Fibroblast of skin of right quadriceps (primary cell): ENCODE measurements at places on chromosomes 2 and 18.

DNA sequence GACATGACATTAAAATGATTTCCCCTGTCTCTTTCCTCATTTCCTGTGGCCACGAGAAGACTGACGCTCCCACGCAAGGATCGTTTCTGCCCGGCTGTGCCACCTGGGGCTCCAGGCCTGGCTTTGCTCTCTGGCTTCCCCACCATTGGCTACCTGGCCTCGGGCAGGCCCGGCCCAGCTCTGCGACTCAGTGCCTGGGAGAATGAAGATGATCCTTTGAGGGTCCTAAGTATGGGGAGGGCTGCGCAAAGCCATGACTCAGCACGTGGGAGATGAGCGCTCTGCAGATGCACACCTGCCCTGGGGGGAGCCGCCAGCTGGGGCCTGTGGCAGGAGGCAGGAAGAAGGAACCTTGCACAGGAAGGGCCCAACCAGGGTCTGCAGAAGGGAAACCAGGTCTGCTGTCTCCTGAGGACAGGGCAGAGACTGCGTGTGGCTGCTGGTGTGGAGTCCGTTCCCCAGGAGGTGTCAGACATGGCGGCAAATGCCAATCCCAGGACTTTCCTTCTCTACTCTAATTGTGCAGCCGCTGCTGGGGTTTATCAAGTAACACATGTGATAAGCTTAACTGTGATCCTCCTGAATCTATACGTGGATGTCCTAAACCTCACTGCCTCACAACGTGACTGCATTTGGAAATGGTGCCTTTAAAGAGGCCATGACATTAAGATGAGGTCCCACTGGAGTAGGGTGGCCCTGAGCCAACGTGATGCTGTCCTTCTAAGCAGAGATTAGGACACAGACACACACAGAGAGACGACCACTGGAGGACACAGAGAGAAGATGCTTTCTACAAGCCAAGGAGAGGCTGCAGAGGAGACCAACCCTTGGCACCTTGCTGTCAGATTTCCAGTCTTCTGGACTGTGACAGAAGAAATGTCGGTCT is 32.9 kb downstream of the MBP start:
- no peak for DNase-seq

GRCh38 chr2:30776831-30777635 is 30.2 kb downstream of the CAPN13 start:
- no peak for DNase-seq

DNA sequence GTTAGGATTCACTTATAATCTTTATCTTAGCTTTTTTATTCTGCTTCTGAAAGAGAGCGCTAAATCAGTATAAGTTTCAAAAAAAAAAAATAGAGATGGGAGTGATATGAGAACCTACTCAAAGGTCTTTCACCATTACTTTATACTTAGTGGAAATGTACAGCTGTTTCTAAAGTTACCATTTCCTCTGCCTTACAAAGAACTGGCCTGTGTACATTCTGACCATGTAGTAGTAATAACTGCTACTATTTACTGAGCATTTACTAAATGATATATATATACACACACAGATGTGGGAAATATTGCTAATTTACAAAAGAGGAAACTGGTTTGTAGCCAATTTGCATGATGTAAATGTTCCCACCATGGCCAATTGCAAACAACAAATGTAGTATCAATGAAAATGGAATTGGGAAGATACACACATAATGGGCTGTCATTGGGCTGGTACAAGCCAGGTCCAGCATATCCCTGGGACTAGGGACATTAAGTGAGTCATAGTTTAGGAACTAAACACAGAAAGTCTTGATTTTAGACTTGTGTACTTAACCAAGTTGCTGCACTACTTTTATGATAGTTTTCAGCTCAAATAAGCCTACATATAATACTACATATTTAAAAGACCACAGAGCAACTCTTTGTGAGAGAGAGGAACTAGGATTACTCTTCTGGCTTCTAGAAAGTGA is 67.1 kb downstream of the DYNC1I2 start:
- DNase-seq = peak; percentile 7

DNA sequence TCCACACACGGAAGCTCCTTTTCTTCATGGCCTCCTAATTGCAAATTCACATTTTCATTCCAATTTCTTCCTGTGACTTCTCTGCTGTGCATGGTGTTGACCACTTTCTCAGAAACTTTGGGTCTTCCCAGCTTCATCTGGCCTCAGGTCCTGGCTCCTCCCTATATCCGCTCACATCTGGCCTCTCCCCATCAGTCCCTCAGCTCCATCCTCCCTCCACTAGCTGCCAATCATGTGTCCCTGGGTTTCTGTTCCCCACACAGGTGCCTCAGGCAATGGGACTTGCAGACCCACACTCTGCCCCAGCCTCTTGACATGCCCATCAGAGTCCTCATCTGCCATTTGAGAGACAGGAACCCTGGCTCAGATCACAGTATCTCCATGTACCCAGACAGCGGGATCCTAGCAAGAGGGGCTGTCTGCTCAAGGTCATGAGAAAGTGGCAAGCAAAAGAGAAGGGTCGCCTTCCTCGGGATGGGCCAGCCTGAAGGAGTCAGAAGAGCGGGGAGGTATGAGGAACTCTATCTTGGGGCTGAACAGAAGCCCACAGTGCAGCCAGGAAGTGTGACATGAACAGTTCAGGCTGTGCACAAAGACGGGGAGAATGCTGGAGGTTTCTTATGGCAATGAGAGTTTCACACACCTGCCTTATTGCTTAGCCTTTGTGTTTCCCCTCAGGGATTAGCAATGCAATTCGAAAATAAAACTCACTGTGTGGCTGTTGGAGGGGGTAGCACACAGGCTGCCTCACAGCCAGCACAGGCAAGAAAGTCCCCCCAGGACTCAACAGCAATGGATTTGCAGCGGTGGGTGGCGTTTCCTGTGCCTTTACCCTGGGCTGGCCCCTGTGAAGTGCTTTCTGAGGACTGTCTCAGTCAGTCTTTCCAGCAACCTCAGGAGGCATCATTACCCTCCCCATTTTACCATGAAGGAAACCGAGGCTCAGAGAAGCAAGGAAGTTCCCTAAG is 69.5 kb downstream of the COPS8 start:
- no peak for DNase-seq

GRCh38 chr2:23497063-23497462 is 112.1 kb downstream of the KLHL29 start:
- DNase-seq = peak; percentile 53

GRCh38 chr2:196520605-196521004 is 118.9 kb upstream of the CCDC150 start:
- no peak for DNase-seq

DNA sequence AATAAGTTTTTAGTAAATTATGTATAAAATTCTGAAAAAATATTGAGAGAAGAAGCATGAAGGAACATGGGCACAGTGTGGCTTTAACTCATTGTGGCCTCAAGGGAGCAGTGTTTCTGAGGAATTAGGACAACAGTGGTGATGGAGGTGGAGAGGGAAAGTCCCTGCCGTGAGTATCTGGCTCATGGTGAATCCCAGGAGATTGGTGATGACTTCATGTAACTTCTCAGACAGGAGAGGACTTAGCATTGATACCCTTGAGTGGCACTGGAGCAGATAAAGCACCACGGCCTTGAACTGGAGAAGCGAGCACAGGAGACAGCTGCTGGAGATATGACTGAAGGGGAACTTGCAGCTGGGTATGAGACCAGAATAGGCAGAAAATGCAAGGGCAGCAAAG is 35.0 kb upstream of the LRP1B start:
- peak; percentile 44 for DNase-seq

GRCh38 chr18:69021211-69021805 is 223.4 kb downstream of the CCDC102B start:
- DNase-seq = no peak

- DNase-seq = peak; percentile 85
Observed at GRCh38 chr2:84959095-84959565, 11.8 kb upstream of the KCMF1 start.

GRCh38 chr2:227826019-227826521 is 12.4 kb downstream of the CCL20 start:
- DNase-seq = no peak

- peak; percentile 51 for DNase-seq
Observed at GRCh38 chr2:55112229-55113031, 62.2 kb upstream of the RTN4 start.

DNA sequence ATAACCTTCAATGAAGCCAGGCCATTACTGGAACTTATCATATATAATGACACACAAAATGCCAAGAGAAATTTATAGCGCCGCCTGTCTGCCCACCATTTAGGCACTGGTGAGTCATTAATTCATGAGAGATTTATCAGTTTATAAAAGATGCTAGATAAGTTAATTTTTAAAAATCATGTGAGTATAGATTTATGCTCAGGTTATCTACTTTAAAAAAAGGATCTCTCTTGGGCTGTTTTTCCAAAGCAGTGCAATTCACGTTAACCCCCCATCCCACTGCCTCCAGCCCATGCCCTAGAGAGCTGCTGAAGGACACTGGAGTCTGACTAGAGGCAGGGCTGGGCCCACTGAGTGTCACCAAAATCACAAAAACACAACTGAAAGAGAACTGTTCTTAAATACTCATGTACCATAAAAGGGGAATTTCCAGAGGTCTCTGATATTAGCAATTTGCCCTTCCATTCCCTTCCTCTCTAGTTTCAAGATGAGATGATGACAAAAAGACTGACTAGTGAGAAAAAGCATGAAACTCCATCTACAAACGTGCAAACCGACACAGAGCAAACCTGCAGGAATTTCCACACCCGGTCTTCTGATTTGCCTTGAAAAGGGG is 160.8 kb downstream of the BCL2 start:
- DNase-seq = no peak
